Activated naive CD4-positive, alpha-beta T cell (primary cell): ENCODE measurements at places on chromosomes 5 and 9.

DNA sequence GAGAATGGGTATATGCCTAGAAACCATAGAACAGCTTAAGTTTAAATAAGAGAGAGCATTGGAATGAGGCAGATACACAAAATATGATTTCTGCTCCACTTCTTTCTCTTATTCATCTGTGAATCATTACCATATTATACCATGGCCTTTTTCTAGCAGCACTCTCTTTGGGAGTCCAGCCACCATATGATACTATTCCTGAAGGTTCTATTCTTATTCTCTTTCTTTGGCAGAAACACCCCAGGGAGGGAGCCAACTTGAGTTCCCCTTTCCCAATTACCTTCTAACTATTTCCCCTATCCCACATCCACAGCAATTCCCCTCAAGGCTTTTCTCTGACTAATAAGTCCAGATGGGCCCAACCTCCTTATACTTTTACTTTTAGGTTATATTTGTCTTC lies 55.9 kb downstream of the NDUFAF2 start:
- no peak for DNase-seq

GRCh38 chr5:36637101-36637500 lies 30.7 kb downstream of the SLC1A3 start:
- DNase-seq, result no peak

DNA sequence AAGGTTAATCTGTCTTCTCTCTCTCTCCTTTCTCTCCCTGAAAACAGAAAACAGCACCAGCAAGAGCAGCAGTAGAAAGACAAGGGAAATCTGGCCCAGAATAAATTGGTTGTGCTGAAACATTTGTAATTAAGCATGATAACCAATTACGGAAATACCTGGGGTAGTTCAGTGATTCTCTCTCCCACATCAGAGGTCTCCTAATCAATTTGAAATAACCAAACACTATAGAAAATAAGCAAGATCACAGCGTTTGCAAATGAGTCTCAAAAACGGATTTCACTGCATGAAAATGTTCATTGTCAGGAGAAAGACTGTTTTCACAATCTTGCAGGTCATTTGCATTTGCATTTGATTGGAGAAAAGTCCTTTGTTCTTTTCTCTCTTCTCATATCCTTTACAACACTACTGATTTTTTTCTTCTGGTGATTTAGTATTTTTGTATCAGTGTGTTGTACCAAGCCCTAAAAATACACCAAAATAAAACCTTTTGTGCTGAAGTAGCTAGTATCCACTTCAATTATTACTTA lies 36.8 kb upstream of the CDH6 start:
- DNase-seq, result no peak

DNA sequence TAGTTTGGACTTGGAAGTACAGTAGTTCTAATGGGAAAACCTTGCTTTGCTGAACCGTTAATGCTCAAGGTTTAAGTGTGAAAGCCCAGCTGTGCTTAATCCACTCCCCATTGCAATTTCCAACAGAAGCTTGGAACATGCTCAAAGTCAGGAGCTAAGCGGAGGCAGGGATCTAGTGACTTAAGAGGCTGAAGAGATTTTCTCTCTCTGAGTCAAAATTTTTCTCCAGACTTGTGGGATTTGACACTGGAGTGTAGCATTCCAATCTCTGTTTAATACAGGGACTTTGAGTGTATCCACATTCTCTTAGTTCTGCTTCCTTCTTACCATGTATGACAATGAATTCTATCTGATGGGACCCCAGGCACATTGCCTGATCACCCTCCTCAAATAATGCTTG lies 471.8 kb downstream of the KIF4B start:
- DNase-seq, result no peak

- DNase-seq, result no peak
These were observed 7.2 kb downstream of the TAS2R1 start for GRCh38 chr5:9622971-9623421.

DNA sequence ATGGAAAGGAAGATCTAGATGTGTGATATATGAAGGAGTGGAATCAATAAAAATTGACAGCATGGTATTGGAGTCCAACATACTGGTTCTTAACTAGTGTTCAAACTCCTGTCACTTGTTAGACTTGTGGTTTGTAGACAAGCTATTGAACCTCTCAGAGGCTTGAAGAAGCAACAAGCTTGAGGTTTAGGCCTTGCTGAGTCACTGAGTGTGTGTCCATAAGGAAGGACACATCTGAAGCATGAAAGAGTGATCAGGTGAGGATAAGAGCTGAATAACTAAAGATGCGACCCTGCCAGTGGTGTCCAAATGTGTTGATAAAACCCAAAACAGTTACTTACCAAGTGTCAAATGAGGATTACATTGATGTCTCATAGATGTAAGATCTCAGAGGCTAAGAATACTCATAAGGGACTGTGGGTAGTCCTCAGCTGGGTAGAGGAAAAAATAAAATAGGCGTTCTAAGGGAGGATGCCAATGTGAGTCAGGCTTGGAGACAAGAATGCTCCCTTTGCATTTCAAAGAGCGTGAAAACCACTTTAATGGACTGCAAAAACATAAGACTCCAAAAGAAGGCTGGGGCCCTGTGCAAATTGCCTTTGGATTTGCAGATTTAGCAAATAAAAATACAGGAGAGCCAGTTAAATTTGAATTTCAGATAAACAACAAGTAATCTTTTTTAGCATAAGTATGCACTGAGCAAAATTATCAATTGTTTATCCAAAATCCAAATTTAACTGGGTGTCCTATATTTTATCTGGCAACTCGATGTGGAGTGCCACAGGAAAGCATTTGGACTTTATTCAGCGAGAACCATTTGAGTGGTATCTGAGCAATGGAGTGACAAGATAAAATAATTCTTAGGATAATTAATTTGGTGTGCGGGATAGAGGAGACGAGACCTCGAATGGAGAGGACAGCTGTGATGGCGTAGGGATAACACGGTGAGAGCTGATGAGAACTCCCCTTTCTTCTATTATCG lies 757.3 kb upstream of the WWC1 start:
- DNase-seq, result no peak

DNA sequence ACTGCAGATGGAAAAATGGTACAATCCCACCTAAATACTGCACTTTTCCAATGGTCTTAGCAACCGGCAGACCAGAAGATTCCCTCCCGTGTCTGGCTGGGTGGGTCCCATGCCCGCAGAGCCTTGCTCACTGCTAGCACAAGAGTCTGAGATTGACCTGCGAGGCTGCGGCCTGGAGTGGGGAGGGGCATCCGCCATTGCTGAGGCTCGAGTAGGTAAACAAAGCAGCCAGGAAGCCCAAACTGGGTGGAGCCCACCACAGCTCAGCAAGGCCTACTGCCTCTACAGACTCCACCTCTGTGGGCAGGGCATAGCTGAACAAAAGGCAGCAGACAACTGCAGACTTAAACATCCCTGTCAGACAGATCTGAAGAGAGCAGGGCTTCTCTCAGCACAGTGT lies 221.6 kb upstream of the CTNND2 start:
- no peak for DNase-seq

- no peak for DNase-seq
These were observed 68.2 kb downstream of the LRSAM1 start for GRCh38 chr9:127519301-127520166.
